ENCODE measurements at places on chromosomes 5 and 9.

GRCh38 chr5:96244696-96245095 lies 188.4 kb downstream of the PCSK1 start:
- no peak for DNase-seq

GRCh38 chr5:43242196-43242595 lies 50.2 kb downstream of the NIM1K start:
- no peak for DNase-seq

DNA sequence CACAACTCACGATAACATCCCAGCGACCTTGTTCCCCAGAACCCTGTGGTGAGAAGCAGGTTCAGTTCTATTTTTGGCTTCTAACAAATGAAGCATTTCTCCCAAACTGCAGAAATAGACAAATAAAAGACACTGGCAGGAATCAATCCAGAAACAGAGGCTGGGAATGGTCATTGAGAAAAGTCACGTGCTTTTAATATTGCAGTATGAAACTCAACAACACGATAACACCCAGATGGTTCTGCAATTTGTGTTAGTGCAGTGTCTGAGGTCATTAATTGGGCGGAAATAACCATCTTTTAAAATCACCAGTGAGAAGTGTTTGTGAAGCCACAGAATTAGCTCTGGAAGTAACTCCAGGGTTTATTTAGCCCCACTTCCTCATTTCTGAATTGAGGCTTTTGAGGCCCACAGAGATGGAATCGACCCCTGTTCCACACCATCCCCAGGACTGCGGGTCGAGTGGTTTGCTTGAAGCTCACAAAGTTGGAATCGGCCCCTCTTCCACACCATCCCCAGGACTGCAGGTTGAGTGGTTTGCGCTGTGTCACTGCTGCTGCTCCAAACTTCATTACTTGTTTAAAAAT lies 164.7 kb upstream of the IRX4 start:
- no peak for DNase-seq

- DNase-seq: no peak
These were observed 213.4 kb upstream of the ADAMTSL1 start for GRCh38 chr9:18260521-18260920.

DNA sequence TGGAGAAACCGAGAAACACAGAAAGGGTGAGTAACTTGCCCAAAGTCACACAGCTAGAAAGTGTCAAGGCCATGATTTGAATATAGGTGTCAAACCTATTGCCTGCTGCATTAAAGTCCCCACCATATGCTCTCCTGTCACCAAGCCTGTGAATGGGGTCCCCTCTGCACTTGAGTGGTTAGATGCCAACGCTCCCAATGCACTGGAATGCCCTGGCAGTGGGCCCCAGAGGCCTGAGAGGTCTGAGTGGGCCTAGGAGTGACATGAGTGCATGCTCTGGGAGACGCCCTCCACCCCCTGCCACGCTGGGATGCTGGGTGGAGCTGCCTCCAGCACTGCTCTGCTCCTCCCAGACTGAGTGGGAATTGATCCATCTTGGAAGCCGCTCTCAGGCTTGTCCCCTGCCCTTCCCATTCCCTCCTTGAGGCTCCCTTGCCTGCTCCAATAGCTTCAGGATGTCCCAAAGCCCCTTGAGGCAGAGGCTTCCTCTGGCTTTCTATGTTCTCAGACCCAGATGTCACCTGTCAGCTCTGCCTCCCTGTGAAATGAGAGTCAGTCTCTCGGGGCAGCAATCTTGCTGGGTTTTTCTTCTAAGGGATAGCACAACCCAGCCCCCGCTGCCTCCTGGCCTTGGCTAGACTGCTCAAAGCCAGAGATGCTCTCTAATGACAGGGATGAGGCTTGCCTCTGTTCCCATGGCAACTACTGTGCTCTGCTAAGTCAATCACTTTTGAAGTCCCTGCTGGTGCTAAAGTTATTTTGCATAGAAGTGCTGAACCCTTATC lies 6.6 kb upstream of the ARSI start:
- DNase-seq: no peak

DNA sequence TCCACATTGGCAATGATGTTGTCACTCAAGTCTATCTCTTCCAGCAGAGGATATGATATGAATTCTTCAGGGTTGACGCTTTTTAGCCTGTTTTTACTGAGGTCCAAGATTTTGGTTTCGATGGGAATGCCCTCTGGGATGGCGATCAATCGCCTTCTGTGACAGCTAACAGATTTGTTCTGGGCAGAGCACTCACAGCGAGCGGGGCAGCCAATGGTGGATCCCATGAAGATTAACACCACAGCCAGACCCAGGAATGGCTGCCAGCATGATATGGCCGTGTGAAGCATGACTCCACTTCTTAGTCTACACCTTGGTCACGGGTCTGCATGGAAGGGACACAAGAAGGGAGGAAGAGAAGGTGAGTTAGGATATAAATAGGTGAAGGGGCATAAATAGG lies 377.1 kb upstream of the C9orf72 start:
- no peak for DNase-seq

- no peak for DNase-seq
These were observed 42.7 kb downstream of the SLC12A2 start for GRCh38 chr5:128126241-128126640.

DNA sequence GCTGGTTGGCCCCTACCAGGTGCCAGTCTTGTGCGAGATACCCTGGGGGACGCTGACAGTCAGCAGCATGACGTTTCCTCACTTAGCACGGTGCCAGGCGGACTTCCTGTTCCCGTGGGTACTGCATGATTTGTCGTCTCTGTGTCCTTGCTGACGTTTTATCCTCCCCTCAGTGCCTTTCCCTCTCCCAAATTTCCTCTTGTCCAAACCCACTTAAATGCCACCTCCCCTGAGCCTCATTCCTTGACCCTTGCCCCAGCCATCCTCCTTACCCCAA lies 60.6 kb upstream of the SAP30L start:
- no peak for DNase-seq

- DNase-seq: no peak
These were observed 274.6 kb downstream of the ANXA1 start for GRCh38 chr9:73426269-73426668.

DNA sequence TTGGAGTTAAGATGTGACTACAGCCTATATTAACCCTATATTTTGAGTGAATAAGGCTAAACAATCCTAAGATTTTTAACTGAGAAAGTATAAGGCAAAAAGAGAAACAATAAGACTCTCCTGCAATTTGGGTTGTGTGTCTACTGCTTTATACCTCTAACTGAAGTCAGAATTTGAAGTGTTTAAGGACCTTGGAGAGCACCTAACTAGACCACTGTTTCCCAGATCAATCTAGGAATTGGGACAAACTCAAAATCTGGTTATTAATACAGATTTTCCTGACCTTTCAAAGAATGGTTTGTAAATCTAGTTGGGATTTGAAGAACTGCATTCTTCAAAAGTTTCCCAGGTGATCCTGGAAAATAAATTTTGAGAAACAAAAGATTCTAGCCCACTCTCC lies 42.1 kb downstream of the GABRA1 start:
- no peak for DNase-seq

GRCh38 chr5:72302171-72302570 lies 17.9 kb downstream of the MRPS27 start:
- no peak for DNase-seq

DNA sequence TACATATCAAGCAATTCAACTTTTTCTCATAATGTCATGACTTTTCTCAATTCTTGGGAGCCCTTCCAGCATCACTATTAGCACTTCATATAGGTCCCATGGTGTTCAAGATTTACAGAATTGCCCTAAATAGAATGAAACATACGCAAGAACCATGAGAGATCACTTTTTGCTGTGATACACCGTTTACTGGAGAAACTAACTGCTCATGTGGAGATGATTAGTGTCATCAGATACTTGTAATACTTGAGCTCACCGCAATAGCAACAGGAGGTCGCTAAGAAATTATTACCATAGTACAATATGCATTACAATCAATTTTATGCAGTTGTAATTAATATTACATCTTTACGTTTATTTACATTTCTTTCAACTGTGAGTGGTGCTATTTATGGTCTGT lies 4.8 kb upstream of the PCSK5 start:
- DNase-seq: no peak

DNA sequence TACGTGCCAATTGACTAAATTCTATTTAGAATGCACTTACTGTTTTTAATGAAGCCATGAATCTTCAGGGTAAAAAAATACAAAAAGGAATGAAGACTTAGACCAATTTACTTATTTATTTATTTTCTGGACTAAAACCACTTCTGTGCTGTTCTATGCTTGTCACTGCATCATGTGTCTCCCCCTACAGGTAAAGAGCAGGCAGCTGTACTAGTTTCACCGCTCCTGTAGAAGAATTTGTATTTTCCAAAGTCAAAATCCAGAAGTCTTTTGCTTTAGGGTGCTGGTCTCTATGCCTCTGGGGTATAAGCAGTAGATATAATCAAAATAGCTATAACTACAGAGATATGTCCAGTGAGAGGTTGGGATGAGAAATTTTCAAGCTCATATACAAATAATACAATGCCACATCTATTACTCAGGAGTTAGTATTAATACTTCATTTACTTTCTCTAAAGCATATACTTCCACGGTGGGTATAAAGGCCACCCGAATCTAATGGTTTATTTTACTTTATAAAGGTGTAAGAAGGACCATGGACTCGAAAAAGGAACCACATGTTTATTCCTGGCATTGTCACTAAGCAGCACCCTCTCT lies 591.5 kb downstream of the RAB3C start:
- DNase-seq: no peak

- DNase-seq: no peak
These were observed 782 bp upstream of the SKP1 start for GRCh38 chr5:134177369-134178095.

DNA sequence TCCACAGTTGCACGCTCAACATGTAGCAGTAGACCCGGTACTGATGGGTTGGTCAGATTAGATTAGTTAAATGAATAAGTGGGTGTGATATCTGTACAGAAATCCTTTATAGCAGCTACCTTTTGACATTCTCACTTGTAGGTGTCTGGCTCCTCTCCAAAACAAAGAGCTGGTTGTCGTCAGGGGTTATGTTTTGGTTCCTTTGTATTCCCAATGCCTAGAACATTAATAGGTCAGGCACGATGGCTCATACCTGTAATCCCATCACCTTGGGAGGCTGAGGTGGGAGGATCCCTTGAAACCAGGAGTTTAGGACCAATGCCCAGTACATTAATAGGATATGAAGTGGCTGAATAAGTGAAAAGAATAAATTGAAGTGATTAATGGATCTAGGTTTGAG lies 182.1 kb downstream of the SNCAIP start:
- no peak for DNase-seq

GRCh38 chr5:10987276-10987924 lies 226.4 kb upstream of the DAP start:
- no peak for DNase-seq

DNA sequence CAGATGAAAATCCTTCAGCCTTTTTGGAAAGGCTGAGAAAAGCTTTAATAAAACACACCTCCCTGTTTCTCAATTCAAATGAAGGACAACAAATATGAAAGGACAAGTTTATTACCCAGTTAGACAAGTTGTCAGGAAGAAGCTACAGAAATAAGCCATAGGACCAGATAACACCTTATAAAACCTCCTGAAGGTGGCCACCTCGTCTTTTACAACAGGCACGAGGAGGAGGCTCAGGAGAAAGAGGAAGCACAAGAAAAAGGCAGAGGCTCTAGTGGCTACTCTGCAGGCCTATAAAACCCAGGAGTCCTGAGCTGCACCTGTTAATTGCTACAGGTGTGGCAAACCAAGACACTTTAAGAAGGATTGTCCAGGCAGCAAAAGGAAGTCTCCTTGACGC lies 352.1 kb upstream of the CDH18 start:
- no peak for DNase-seq

DNA sequence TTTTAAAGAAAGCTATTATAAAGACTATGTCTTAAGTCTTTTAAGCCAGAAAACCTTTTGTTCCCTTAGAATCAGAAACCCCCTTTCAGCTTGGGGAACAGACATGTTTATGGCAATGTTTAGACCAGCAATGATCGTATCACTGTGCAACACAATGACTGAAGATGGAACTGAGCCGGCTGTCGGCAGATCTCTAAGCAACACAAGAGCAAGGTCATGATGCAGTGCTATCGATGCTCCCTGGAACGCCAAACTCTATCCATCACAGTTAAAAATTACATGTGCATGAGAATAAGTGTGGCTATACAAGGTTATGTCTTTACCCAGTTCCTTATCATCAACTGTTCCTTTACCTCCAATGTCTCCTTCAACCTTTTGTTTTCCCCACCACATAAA lies 1.8 kb upstream of the RNF44 start:
- no peak for DNase-seq

DNA sequence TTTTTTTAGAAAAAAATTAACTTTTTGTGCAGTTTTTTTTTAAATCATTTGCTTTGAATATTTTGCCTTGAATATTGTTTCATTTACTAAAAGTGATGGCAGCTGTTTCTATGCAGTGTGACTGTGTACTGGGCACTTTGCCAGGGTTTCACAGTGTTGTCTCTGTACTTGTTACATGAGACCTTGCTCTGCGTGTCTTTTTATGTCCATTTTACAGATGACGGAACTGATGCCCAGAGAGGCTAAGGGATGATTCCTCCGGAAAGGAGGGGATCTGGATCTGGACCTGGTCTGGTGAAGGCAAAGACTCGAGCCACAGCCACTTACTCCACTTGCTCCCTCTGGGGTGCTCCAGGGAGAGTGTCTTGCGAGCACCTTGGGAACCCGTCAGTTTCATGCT lies 124.8 kb upstream of the PTCH1 start:
- DNase-seq: no peak

DNA sequence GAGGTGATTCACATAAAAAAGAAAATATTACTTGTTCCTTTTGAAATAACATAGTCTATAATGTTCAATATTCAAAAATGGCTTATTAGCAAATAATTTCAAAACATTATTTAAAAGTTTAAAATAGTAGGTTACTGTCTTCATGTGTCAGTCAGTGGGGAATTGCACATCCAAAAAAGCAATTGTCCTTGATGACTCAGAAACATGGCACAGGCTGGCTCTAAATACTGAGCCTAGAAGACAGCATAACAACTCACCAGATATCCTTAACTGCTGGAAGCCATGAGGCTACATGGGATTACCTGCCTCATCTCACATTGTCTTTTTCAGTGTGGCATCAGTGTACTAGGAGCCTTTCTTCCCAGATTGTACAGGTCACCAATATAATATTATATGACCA lies 439.5 kb upstream of the RGMB start:
- DNase-seq: no peak

DNA sequence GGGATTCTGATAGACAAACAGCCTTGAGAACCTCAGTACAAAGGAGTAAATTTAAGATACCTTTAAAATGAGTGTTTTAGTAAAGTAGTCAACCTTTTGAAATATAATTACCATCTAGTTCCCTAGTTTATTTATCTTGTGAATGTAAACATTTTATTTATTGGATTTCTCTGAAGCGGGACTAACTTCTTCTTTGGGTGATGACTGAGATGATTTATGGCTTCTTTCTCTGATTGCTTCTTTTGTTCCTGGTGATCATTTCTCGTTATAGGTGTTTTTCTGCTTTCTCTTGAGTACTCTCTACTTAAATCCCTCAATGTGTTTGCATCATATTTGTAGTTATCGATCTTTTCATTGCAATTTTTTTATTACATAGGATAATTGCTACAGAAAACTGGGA lies 33.2 kb downstream of the PRDM6 start:
- no peak for DNase-seq

GRCh38 chr9:69190086-69190862 lies 16.2 kb downstream of the TJP2 start:
- no peak for DNase-seq

GRCh38 chr5:9654886-9655285 lies 24.7 kb upstream of the TAS2R1 start:
- DNase-seq: no peak

GRCh38 chr9:126531591-126531990 lies 82.1 kb upstream of the LMX1B start:
- no peak for DNase-seq

Measured in stimulated activated CD4-positive, alpha-beta T cell treated with anti-CD3 and anti-CD28 coated beads, Interleukin-4, amount 100 ng/mL, for 48 hours (primary cell).